ENCODE measurements at places on chromosomes 2 and 18.

- DNase-seq: no peak
Observed at GRCh38 chr2:217262911-217263310, 403.0 kb upstream of the TNP1 start.

- no peak for DNase-seq
Observed at GRCh38 chr2:201964631-201965206, 68.9 kb upstream of the FZD7 start.

DNA sequence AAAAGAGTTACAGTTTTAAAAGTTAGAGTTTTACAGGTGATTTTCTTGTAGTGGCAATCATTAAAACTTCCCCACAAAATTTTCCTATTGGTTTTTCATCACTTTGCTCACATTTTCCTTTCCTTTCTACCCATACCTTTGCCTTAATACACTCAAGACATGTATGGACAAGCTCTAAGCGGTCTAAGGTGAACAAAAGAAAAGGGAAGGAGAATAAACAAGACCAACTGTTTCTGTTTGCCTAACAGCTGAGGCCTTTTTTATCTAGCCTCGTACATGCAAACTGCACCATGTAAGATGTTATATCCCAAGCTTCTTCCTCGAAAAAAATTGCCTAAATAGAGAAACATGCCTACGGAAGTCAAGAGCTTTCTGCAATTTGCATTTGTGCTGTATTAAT is 33.9 kb upstream of the TBC1D8 start:
- DNase-seq: no peak

DNA sequence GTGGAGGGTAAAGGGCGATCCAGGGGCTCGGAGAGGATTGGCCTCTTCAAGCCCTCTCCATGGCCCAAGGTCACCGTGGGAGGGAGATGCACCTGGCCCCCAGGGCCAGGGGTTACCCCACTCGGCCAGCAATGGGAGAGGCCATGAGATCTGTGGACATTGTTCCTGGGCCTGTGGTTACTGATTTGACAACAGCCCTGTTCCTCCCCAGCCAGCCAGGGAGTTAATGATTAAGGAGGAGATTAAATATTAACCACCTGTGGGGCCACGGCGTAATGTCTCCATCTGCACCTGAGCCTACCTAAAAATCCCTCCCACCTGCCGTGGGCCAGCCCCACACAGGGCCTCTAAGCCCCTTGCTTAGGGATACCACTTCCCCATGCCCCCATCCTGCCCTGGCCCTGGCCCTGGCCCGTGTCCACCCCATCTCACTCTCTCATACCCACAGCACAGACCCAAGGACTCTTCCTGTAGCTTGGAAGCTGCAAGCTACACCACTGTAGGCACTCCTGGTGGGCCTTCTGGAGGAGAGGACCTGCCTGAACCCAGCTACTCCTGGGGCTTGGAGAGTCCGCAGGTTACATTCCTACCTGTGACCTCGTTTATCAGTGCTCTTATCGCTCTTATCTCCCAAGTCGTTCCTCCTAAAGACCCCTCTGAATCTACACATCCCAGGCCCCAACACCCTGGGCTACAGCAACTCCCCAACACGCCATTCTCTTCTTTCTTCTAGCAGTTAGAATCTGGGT is 32.1 kb downstream of the ZFP36L2 start:
- no peak for DNase-seq

- no peak for DNase-seq
Observed at GRCh38 chr2:138712212-138712979, 67.8 kb downstream of the NXPH2 start.

DNA sequence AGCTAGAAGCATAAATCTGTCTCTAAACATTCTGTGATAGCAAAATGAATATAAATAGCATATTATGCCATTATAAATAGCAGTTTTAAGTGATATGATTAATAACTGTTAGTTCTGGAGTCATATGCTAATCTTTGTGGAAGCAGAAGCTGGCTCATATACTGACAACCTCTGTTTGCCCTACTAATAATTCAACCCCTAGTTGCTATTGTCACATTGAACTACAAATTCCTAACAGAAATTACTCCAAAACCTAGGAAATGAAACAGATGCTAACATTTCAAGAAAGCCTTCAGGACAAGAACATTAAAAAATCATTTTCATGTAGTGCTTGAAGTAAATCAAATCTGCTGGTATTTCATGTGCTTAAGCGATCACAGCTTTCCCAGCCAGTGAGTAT is 28.2 kb downstream of the CALCRL start:
- no peak for DNase-seq
